ENCODE measurements at places on chromosomes 5 and 9.

DNA sequence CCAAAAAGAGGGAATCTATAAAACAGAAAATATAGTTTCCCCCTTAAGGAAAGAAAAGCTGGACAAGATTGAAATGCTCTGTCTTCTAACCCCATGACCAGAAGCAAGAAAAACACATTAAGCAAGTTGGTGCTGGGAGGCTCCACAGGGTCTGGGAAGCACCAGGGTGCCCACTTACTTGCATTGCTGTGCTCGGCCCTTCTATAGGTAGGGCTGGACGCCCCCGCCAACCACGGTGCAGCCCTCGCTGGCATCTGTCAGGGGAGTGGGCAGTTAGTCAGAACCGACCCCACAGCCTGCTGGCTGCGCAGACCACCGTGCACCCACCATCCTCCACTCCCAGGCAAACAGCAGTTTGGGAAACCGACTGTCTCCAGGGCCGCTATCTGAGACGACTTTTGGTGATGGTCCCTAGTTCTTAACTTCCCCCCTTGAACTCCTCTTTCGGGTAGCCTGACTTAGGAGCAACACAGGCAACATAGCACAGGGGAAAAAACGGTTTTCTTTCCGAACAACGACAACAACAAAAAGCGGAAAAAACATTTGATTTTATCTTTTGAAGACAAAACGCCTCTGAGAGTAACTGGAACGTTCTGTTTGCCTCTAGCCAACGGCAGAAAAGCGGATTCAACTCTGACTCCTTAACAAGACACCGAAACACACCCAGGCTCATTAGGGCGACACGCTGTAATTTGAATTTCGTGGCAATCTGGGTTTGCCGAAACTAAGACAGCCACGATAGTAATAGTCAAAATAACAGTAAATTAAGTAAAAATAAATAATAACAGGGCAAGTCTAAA, 3.9 kb downstream of the IRX2 start:
- DNase-seq, result no peak

- DNase-seq, result no peak
These were observed 820 bp upstream of the CFAP90 start for GRCh38 chr5:7851617-7852289.

DNA sequence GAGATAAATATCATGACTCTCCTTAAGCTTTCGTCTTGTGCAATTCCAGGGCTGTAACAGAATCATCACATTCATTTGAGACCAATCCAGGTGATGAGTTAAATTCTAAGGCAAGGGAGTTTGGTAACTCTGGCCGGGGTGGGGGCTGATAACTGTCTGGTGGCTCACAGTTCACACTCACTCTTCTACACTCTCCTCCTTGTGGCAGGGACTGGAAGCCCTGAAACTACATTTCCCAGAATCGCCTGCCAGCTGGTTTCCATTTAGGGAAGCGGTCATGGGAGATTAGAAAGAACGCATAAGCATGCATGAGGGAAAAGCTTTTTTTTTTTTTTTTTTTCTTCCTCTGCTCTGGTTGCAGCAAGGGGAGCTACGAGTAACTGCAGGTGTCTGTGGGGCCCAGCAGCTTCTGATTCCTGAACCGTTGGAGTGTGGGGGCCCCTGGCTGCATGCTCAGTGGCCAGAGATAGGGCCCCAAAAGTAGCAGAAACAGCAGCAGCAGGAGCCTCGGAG, 154.8 kb upstream of the TBC1D2 start:
- no peak for DNase-seq

DNA sequence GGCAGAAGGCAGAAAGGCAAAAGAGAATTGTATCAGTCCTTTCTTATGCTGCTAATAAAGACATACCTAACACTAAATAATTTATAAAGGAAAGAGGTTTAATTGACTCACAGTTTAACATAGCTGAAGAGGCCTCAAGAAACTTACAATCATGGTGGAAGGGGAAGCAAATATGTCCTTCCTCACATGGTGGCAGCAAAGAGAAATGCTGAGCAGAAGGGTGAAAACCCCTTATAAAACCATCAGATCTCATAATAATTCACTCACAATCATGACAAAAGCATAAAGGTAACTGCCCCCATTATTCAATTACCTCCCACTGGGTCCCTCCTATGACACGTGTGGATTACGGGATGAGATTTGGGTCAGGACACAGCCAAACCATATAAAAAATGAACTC, 312.5 kb upstream of the PTGER4 start:
- no peak for DNase-seq

- DNase-seq, result no peak
These were observed 14.2 kb downstream of the NDUFAF2 start for GRCh38 chr5:60959156-60959555.
